ENCODE measurements at places on chromosomes 6 and 20.

GRCh38 chr6:116682334-116682712, 1.3 kb downstream of the KPNA5 start:
- DNase-seq = peak; percentile 70

- no peak for DNase-seq
Measured at GRCh38 chr6:91464201-91464600, 877.3 kb upstream of the MAP3K7 start.

- DNase-seq = no peak
Measured at GRCh38 chr20:37260923-37261322, 691 bp downstream of the GHRH start.

GRCh38 chr6:39695447-39695846, 29.8 kb downstream of the KIF6 start:
- no peak for DNase-seq

GRCh38 chr20:24694157-24694726, 224.8 kb downstream of the SYNDIG1 start:
- no peak for DNase-seq

DNA sequence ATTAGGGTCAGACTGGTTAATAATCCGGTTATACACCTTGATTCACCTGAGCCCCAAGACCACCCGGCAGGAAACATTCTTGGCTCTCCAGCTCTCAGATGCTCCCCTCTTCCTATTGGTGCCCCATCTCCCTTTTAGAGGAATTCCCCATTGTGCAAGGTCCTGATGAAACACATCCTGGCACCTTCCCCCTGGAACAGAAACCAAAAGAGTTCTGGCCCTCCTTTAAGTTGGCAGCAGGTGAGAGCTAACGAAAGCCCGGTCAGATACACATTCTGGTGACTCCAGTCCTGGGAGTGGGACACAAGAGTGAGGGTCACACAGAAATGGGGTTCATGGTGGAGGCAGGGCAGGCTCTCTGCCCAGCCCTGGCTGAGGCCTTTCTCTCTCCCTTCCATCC, 32.2 kb downstream of the RSPO4 start:
- DNase-seq = no peak

GRCh38 chr20:46757754-46758678, 48.6 kb downstream of the SLC2A10 start:
- DNase-seq = peak; percentile 62

GRCh38 chr6:112603726-112604125, 256.6 kb downstream of the RFPL4B start:
- no peak for DNase-seq

DNA sequence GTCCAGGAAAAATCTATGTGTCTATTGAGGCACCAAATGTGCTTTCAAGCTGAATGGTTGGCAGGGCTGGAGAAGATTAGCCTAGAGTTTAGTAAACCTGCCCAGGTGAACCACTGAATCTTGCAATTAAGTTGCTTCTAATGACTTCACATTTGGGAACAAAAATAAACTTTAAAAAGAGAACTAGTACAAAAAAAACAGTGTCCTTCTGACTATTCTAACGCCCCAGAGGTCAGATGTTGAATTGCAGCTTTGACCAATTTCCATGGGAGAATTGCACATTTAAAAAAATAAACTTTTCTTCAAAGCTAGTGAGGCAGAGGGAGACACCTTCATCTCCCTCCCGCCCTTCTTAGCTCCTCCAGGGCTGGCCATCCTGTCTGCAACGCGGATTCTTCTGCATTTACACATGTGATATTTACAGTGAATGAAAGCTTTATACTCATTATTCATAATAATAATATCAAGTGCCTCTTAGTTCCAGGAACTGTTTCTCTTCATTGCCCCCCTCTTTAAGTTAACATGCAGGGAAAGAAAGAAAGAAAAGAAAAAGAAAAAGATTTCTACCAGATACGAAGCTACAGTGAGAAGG, 270.2 kb downstream of the SMOC2 start:
- no peak for DNase-seq

DNA sequence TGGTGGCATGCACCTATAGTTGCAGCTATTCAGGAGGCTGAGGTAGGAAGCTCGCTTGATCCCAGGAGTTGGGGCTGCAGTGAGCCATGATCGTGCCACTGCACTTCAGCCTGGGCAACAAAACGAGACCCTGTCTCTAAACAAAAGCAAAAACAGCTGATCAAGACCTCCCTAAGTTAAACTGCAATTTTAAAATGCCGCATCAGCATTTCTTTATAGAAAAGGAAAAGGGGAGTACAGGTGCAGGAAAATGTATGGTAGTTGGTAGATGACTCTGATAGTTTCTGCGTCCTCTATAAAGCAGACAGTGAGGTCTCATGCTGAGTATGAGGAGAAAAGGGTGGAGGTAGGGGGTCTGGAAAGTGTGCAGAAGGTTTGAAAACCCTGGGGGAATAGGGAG, 8.9 kb upstream of the TBCC start:
- no peak for DNase-seq

- DNase-seq = no peak
Measured at GRCh38 chr20:23162887-23163286, 76.8 kb upstream of the CD93 start.

DNA sequence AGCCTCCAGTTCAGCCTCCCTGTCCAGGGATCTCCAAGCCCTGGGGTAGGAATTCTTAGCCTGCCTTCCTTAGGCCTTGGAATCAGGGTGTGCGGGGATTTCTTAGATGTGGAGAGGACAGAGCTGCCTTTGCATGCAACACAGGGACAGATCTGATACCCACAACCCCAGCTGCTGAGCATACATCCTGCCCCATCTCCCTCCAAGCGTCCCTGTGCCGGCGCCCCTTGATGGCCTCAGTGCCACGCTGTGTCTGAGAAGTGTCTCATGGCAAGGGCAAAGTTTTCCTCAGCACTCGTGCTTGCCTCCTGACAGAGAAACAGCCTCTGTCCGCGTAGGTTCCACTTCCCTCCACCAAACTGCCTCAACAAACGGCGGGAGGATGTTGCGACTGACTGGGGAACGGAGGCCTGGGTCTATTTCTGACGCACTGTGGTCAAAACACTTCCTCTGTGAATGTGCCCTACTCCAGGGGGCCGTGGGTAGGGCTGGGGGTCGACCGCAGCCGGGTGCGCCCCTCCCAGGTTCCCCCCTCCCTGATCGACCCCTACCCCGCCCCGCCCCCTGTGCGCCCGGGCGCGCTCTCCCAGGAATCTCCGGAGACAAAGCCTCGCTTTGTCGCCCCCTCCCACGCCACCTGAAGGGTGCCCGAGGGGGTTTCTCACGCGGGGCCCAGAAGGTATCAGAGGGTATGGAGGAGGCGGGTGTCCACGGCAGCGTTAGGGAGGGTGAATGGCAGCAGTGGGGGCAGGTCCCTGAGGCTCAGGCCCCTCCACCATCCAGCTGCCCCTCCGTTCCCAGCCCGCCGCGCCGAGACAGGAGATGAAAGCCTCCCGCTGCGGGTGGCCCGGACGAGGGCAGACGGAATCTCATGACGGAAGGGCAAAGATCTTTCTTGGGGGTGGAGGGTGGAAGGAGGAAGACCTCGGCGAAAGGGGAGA, 806 bp downstream of the MICAL1 start:
- peak; percentile 46 for DNase-seq

DNA sequence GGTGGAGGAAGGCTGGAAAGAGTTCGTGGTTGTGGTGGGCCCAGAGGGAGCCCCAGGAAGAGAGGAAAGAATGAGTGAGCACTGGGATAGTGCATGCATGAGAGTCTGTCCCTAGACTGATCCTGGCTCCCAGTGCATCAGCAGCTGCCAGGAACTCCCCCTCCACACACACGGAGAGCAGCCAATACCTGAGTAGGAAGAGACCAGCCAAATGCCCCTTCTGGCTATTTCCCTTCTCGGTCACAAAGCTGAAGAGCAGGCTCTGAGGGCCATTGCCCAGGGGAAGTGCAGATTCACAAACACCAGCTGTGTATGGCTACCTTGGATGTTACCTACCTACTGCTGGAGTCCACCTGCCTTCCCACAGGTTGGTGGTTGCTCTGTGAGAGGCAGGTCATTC, 45.1 kb downstream of the GABRR2 start:
- DNase-seq = no peak

DNA sequence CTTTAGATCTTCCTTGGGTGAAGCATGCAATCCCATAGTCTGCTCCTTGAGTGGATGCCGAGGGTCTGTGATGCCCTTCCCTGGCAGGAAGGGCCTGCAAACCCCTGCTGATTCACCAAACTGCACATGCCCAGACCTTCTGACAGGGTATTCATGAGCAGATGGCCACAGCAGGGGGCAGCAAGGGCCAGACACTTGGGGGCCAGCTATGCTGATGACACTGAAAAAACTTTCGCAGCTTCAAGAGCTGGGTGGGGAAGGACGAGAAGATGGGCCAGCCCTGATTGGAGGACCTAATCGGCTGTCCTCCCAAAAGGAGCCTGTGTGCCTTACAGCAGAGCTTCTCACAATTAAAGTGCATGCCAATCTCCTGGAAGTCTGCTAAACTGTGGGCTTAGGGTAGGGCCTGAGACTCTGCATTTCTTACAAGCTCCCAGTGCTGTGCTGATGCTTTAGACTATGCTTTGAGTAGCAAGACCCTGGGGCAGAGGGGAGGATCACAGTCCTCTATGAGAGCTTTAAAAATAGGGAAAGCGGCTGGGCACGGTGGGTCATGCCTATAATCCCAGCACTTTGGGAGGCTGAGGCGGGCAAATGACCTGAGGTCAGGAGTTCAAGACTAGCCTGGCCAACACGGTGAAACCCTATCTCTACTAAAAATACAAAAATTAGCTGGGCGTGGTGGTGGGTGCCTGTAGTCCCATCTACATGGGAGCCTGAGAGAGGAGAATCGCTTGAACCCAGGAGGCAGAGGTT, 15.2 kb upstream of the GDAP1L1 start:
- no peak for DNase-seq

GRCh38 chr6:156839129-156839528, 62.0 kb downstream of the ARID1B start:
- no peak for DNase-seq

DNA sequence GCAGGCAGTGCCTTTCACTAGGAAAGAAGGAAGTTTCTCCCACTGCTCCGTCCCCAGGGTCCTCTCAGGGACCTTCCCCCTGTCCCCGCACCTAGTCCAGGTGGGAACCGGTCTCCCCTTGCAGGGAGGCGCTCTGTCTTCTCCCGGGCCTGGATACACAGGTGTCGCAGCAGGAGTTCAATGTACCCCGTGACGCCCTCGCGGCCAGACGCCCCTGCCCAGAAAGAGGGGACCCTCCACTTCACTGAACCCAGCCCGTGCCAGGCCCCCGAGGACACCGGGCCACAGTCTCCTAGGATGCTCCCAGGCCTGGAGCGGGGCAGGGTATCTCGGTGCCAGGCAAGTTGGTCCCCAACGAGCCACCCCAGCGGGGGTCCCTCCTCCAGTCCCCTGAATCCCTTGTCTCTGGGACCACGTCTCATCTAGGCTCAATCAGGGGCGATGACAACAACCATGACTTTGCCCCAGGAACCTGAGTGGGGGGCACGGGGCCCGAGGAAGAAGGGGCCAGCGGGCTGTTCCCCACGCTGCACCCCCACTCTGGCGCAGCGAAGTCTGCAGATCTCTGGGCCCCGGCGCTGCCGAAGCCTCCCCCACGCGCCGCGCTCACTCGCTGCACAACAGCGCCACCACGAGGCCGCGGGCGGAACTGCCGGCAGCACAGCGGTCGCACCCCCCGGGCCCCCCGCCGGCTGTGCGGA, 103.0 kb downstream of the EDN3 start:
- no peak for DNase-seq

DNA sequence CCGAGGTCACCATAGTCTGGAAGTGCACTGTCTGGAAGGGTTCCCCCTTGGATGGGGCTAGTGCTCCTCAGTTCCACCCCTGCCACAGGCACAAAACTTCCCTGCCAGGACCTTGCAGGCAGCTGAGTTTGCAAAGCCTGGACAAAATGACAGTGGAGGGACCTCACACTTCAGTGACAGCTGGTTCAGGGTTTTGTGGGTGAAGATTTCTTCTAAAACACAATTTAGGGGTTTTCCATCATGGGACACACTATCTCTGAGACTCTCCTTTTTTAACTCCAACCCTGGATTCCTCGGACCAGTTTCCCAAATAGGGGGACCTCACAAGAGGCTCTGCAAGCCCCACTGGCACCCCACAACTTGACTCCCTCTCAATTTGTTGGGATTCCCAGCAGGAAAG, 33.6 kb upstream of the PREX1 start:
- no peak for DNase-seq

DNA sequence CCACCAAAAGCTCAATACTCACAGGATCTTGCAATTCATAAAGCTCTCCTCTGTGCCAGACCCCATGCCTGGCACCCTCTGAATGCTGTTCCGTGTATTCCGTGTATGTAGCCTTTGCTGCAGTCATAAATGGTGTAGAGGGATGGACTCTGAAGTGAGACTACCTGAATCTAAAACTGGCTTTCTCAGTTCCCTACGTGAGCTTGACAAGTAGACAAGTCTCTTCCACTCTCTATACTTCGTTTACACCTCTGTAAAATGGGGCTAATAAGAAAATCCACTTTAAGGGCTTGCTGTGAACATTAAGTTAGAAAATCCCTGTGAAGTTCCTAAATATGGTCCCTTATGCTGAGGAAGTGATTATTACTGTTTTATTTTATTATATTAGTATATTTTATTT, 31.5 kb downstream of the PPP1R16B start:
- no peak for DNase-seq

DNA sequence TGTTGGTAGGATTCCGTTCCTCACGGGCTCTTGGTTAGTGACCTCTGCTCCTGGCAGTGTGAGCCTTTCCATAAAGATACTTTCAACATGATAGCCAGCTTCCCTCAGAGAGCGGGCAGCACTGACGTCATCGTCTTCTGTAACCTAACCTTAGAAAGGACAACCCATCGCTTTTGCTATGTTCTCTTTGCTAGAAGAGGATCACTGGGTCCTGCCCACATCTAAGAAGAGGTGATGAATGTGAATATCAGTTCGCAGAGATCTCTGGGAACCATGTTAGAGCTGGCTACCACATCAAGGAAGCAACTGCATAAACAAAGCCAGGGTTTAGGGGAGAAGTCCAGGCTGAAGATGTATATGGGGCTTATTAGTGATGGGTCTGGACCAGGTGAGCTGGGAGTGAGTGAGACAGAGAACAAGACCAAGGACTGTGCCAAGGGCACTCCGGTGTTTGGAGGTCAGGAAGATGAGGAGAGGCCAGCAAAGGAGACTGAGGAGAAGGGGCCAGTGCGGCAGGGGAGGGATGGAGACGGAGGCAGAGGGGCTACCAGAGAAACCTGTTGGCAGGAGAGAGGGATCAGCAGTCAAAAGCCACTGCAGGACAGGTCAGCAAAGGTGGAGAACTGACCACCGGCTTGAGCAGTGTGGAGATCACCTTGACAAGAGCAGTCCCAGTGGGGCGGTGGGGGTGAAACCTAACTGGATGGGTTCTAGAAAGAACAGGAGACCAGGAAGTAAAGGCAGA, 39.7 kb downstream of the PIM1 start:
- DNase-seq = no peak

- peak; percentile 88 for DNase-seq
Measured at GRCh38 chr6:4125933-4126864, 9.2 kb downstream of the ECI2 start.

GRCh38 chr6:123802697-123803503, 765 bp upstream of the NKAIN2 start:
- peak; percentile 79 for DNase-seq

GRCh38 chr6:163226836-163227485, 187.6 kb upstream of the QKI start:
- DNase-seq = no peak

- no peak for DNase-seq
Measured at GRCh38 chr6:169542491-169542890, 159.3 kb downstream of the WDR27 start.
